ENCODE measurements at places on chromosomes 7 and 10. TPM values are rescaled to one million over a fixed set of nuclear protein-coding genes. Genes with fewer than 3 reads are reported as not detected.

DNA sequence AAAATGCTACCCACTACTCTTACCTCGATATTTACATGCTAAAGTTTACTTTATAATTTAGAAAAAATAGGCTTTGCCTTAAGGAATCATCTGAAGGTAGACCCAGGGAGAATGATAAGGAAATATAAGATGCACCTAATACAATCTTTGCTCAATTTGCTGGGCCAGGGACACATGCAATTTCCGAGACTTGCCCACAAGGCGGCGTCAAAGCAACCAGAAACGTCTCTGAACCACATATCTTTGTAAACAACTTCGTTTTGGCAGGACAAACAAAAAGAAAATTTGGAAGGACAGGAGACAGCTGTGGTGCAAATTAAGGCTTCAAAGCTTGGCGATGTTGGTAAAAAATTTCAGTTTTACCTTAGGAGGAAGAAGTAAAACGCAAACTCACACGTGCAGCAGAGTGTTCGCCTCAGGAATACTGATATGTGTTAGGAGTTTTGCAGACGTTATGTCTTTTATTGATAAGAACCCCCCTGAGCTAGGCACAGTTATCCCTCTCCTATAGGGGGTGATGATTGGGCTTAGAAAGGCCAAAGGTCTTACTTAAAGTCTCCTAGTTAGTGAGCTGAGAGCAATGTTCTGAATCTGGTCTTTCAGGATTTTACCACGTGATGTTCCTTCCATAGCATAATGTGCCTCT lies 134.3 kb downstream of the PRKCQ start:
- no peak overlapping the region for H3K4me3 ChIP-seq
- H3K4me1 ChIP-seq = no peaks in the 10 kb centered on the region
- peak; percentile 50 for DNase-seq
- no peak overlapping the region for H3K27ac ChIP-seq

DNA sequence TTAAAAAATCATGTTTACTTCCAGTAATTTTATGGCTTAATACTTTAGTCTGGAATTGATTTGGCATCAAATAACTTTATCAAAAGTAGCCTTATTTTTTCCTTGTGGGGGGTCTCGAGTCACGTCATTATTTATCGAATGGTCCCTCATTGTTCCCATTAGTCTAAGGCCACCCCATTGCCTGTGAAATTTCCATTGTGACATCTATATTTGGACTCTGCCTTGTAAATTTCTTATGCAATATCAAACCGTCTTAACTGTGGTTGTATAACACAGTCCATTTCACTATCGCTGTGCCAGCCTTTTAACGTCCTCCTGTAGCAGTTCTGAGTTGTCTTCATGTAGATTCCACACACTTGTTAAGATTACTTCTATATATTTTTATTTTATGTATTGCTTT lies 103.9 kb upstream of the RET start:
- H3K27ac ChIP-seq = no peak overlapping the region
- no peaks in the 10 kb centered on the region for H3K4me1 ChIP-seq
- no peak for DNase-seq
- no peaks in the 10 kb centered on the region for H3K36me3 ChIP-seq

- no peaks in the 10 kb centered on the region for H3K4me1 ChIP-seq
- no peak overlapping the region for H3K27ac ChIP-seq
- no peaks in the 10 kb centered on the region for H3K27me3 ChIP-seq
Measured at GRCh38 chr7:158760936-158761335, 56.3 kb upstream of the NCAPG2 start.

DNA sequence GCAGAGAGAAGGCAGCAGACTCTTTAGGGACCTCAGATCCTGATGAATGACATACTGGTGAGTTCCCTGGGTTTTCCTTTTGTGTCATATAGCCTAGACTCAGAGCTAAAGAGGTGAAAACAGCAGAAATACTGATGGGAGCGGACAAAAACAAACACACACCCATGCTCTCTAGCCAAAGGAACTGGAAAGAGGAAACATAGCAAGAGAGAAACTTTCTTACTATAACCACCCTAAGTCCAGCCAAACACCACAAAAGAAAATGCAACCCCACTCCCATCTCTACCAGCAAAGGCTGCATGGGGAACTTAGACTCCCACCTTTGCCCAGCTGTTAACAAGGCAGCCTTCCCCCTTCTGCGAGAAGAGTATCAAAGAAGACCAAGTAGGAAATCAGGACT lies 16.3 kb downstream of the GSAP start:
- no peaks in the 10 kb centered on the region for H3K4me1 ChIP-seq
- peaks cover 19% of the 10 kb centered on the region for H3K36me3 ChIP-seq
- H3K27me3 ChIP-seq = no peaks in the 10 kb centered on the region
- DNase-seq = no peak
- no peak overlapping the region for H3K4me3 ChIP-seq

- H3K27me3 ChIP-seq = peaks cover 6% of the 10 kb centered on the region
- peaks cover 46% of the 10 kb centered on the region for H3K4me1 ChIP-seq
- no peak overlapping the region for H3K27ac ChIP-seq
- H3K4me3 ChIP-seq = peak overlapping the region; percentile 51
- peak; percentile 80 for DNase-seq
Measured at GRCh38 chr7:45917658-45918057, 3.4 kb downstream of the IGFBP3 start.

Gene KIF11
- 2.1 TPM for polyA plus RNA-seq

Gene CALML5
- 2.4 TPM for polyA plus RNA-seq

DNA sequence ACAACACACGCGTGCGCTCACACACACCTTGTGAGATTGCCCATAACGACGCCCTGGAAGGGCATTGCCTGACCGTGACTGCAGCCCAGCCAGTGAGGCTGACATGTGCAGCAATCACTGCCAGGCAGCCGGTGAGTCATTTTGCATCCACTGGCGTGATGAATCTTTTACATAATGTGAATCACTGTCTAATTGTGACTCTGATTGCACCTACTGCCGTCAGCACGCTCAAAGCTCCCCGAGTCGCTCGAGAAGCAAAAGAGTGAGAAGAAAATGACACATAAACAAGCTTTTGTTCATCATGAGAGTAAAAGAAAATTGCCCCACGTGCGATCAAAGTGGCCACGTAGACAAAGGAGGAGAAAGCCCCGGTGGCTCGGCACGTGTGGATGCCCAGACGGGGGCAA lies 117.4 kb upstream of the PFKP start:
- H3K27me3 ChIP-seq = no peaks in the 10 kb centered on the region
- no peak overlapping the region for H3K27ac ChIP-seq
- no peak overlapping the region for H3K4me3 ChIP-seq
- no peaks in the 10 kb centered on the region for H3K36me3 ChIP-seq
- H3K4me1 ChIP-seq = no peaks in the 10 kb centered on the region
- DNase-seq = no peak

Gene AMZ1
- polyA plus RNA-seq = not detected

Gene GJD4
- not detected for polyA plus RNA-seq

- H3K27me3 ChIP-seq = no peaks in the 10 kb centered on the region
- H3K36me3 ChIP-seq = no peaks in the 10 kb centered on the region
- H3K27ac ChIP-seq = no peak overlapping the region
- no peak for DNase-seq
- H3K4me3 ChIP-seq = no peak overlapping the region
- H3K4me1 ChIP-seq = no peaks in the 10 kb centered on the region
Measured at GRCh38 chr7:72467237-72467636, 55.1 kb upstream of the CALN1 start.

Gene STOX1
- 2.6 TPM for polyA plus RNA-seq

Gene OR2A1
- polyA plus RNA-seq = not detected

- no peak overlapping the region for H3K4me3 ChIP-seq
- H3K27ac ChIP-seq = peak overlapping the region; percentile 91
- H3K36me3 ChIP-seq = peaks cover 19% of the 10 kb centered on the region
- peaks cover 94% of the 10 kb centered on the region for H3K4me1 ChIP-seq
Measured at GRCh38 chr7:5689716-5690115, 91.7 kb downstream of the RNF216 start.

- H3K4me1 ChIP-seq = peaks cover 36% of the 10 kb centered on the region
- peaks cover 9% of the 10 kb centered on the region for H3K36me3 ChIP-seq
- H3K4me3 ChIP-seq = no peak overlapping the region
- H3K27me3 ChIP-seq = no peaks in the 10 kb centered on the region
- no peak for DNase-seq
- H3K27ac ChIP-seq = peak overlapping the region; percentile 3
Measured at GRCh38 chr10:93420091-93420490, 62.0 kb downstream of the MYOF start.

Gene LIPF
- 15,849 TPM for polyA plus RNA-seq

- H3K36me3 ChIP-seq = no peaks in the 10 kb centered on the region
- H3K27me3 ChIP-seq = no peaks in the 10 kb centered on the region
- no peaks in the 10 kb centered on the region for H3K4me1 ChIP-seq
- DNase-seq = no peak
- no peak overlapping the region for H3K4me3 ChIP-seq
Measured at GRCh38 chr10:71029907-71030306, 141.5 kb upstream of the PCBD1 start.

DNA sequence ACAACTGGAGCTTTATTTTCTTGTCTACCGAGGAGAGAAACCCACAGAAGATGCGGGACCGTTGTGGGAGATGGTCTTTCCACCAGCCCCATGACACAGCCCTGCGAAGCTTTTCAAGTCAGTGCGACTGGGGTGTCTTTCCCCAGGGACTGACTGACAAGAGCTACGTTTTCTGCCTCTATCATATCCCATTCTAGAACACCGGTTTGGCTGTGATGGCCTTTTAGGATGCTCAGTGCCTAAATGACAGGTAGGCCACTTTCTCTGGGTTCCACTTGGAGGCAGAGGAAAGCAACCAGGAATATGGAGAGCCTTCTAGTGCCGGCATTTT lies 16.9 kb downstream of the SLC13A4 start:
- peaks cover 5% of the 10 kb centered on the region for H3K4me1 ChIP-seq
- H3K27me3 ChIP-seq = peaks cover 10% of the 10 kb centered on the region
- no peak overlapping the region for H3K4me3 ChIP-seq
- no peak overlapping the region for H3K27ac ChIP-seq

Gene TACR2
- not detected for polyA plus RNA-seq

GRCh38 chr7:33185786-33186185 lies 56.4 kb downstream of the BBS9 start:
- peak; percentile 83 for DNase-seq
- H3K4me3 ChIP-seq = no peak overlapping the region
- no peaks in the 10 kb centered on the region for H3K27me3 ChIP-seq
- H3K27ac ChIP-seq = no peak overlapping the region
- H3K36me3 ChIP-seq = peaks cover 5% of the 10 kb centered on the region
- peaks cover 9% of the 10 kb centered on the region for H3K4me1 ChIP-seq

- H3K4me1 ChIP-seq = no peaks in the 10 kb centered on the region
- H3K36me3 ChIP-seq = peaks cover 79% of the 10 kb centered on the region
- H3K27ac ChIP-seq = no peak overlapping the region
- no peaks in the 10 kb centered on the region for H3K27me3 ChIP-seq
Measured at GRCh38 chr10:73716251-73716650, 18.3 kb upstream of the AGAP5 start.

Gene C10orf105
- polyA plus RNA-seq = not detected

DNA sequence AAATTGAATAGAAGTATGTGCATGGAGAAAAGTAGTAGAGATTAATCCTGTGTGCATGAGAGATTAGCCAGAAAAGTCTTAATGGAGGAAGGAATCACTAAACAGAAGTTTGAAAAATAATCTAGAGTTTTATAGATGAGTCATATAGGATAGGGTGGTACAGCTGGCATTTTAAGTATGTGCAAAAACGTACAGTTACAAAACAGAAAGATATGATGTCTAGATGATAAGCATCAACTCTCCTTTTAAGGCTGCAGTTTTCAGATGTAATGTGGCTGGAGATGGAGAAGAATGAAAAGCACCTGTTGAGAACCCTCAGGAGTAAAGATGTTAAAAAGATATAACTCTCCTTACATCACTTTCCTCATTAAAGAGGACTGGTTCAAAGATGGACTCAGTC lies 271.3 kb downstream of the STK31 start:
- no peaks in the 10 kb centered on the region for H3K36me3 ChIP-seq
- H3K4me1 ChIP-seq = no peaks in the 10 kb centered on the region
- H3K4me3 ChIP-seq = no peak overlapping the region
- H3K27ac ChIP-seq = no peak overlapping the region
- no peak for DNase-seq

Gene RAPGEF5
- 3.6 TPM for polyA plus RNA-seq

DNA sequence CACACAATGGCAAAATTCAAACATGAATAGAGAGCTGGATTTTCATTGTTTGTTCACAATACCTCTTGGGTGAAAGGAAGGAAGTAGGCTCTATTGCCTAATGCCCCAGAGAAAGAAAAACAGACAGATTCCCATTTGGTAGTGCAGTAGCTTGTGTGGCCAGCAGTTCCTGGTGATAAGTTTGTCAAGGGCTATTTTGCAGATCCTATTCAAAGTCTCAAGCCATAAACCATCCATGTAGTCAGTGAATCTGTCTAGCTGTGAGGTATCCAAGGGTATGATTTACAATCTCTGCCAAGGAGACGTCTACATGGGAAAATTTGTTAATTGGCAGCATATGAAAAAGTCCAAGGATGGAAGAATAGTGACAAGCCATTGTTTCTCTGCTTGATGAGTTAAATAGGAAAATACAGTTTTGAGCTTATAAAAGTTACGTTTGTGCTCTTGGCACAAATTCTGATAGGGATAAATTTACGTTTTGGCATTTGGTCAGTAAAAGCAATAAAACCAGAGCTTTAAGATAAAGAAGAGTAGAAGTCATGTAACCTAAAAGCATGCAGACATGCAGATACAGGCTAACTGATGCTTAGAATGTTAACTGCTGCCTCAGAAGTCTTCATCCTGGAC lies 269.1 kb downstream of the GATA3 start:
- H3K36me3 ChIP-seq = no peaks in the 10 kb centered on the region
- DNase-seq = no peak
- H3K4me1 ChIP-seq = no peaks in the 10 kb centered on the region
- H3K4me3 ChIP-seq = no peak overlapping the region
- H3K27ac ChIP-seq = no peak overlapping the region

DNA sequence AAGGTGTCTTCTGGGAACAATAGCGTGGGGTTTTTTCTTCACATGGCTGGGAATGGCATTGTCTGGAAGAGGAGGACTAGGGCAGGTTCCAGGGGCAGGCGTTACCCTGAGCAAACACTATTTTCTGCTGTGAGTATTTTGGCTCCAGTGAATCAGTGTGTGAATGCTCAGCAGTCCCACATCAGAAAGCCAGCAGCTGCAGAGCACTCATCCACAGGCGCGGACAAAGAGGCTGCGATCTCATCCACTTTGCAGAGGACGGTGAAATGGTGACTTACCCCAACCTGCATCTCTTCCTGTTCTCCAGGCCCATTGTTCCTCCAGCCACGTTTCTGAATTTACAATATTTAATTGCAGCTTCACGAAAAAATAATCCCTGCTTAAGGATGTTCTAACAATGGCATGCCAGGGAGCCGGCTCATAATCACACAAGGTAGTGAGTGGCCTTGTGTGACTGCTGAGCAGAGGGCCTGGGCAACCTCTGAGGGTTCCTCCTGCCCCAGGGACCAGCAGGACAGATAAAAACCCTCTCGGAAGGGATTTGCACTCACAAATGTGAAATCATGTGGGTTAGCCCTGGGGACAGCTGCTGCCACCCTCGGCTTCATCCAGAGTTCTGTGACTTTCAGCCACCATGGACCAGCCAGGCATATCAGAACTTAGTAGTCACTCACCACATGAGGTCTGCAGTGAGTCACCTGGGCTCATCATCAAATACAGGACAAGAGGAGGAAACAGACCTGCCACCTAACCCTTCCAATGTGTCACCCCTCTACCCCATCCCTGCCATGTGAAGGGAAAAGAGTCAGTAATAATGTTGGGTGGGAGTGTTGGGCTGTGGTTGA lies 65.0 kb upstream of the EN2 start:
- no peak overlapping the region for H3K27ac ChIP-seq
- H3K36me3 ChIP-seq = no peaks in the 10 kb centered on the region
- H3K4me1 ChIP-seq = no peaks in the 10 kb centered on the region
- DNase-seq = no peak
